ENCODE measurements at places on chromosomes 11 and 22. TPM values are rescaled to one million over a fixed set of nuclear protein-coding genes. Genes with fewer than 3 reads are reported as not detected.

DNA sequence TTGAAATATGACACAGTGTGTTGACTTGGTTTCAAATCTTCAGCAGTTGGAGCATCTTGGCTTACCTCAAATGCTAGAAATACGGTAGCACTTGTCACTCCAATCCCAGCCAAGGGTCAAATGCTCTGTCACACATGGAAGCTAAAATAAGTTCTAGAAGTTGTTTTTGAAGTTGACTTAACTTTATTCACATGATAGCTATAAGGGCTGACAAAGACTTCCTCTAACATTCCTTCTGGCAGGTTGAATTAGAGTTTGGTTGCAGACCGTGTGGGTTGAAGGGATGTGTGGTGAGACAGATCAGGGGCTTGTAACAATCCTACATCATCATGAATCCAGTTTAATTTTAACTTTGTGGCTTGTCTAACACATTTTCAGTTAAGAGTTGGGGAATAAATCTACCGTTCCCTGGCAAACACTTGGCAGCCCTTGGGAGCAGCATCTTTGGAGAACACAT lies 4.6 kb downstream of the SLN start:
- H3K4me1 ChIP-seq: peaks cover 19% of the 10 kb centered on the region
- H3K36me3 ChIP-seq: no peaks in the 10 kb centered on the region
- no peak overlapping the region for H3K4me3 ChIP-seq
- H3K27me3 ChIP-seq: peaks cover 15% of the 10 kb centered on the region
- no peak overlapping the region for H3K27ac ChIP-seq
- DNase-seq: no peak

- H3K36me3 ChIP-seq: 0 out of 2 replicates have a peak, but pooled peaks cover 4% of the 10 kb centered on the region
- no peak overlapping the region for H3K27ac ChIP-seq
- no peak for DNase-seq
- no peaks in the 10 kb centered on the region for H3K27me3 ChIP-seq
Observed at GRCh38 chr22:19982991-19983578, 33.5 kb downstream of the ARVCF start.

- H3K36me3 ChIP-seq: no peaks in the 10 kb centered on the region
- DNase-seq: no peak
- no peak overlapping the region for H3K27ac ChIP-seq
- no peak overlapping the region for H3K4me3 ChIP-seq
Observed at GRCh38 chr11:23423104-23423503, 562.8 kb upstream of the CCDC179 start.

- DNase-seq: peak; percentile 95
- H3K27me3 ChIP-seq: no peaks in the 10 kb centered on the region
- no peak overlapping the region for H3K27ac ChIP-seq
- H3K4me3 ChIP-seq: peak overlapping the region; percentile 22
- H3K4me1 ChIP-seq: peaks cover 13% of the 10 kb centered on the region
Observed at GRCh38 chr11:125941619-125942611, 3.9 kb upstream of the VSIG10L2 start.

DNA sequence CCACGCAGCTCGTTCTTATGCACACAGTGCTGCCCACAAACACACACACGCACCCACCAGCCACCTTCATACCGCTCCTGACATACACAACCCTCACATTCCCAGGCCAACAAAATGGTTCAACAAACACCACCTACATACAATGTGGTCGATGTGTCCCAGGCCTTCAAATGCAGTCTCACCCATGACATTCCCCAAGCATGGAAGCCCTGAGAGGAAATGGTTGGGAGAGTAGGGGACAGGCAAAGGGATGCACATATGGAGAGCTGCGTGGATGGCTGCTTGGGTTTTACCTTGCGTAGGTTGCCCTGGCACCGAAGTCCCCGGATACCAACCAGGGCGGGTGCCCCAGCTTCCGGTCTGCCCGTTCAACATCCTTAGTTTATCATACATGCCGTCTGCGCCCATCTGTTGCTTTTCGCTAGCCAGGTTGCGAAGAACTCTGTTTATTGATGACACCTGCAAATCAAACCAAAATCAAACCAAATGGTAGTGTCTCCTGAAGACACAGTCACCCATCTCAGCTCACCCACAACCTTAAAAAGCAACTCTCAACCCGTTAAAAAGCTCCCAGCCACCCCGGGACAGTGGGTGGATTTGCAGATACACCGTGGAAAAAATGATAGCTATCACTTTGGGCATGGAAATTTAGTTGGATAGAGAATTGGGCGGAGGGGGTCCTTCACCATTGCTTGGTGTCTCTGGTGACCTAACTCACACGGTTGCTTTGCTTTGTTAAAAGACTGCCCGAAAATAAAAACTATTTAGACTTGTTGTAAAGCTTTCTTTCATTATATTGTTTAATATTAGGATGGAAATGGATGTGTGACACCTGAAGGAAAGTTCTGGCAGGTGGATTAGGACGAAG lies 10.5 kb downstream of the PAX6 start:
- no peaks in the 10 kb centered on the region for H3K36me3 ChIP-seq
- DNase-seq: peak; percentile 25
- H3K4me1 ChIP-seq: peaks cover 61% of the 10 kb centered on the region
- H3K27ac ChIP-seq: no peak overlapping the region
- H3K27me3 ChIP-seq: peaks cover 100% of the 10 kb centered on the region

Gene CASP1
- not detected for total RNA-seq

Gene APOA1
- total RNA-seq: not detected

Gene ACTN3
- 3.8 TPM for total RNA-seq

Data from GM23338 (cell line).